A172 (cell line): ENCODE measurements at places on chromosomes 6 and 20. TPM values are rescaled to one million over a fixed set of nuclear protein-coding genes. Genes with fewer than 3 reads are reported as not detected.

KIFC1 gene
- total RNA-seq, result 53.2 and 55.6 TPM in 2 replicates

MOG gene
- not detected in 2 replicates for total RNA-seq

ADGRB3 gene
- total RNA-seq, result not detected in 2 replicates

ARHGAP18 gene
- 112 and 140 TPM in 2 replicates for total RNA-seq

GINS1 gene
- total RNA-seq, result 42.6 and 48.4 TPM in 2 replicates

BTNL2 gene
- not detected in 2 replicates for total RNA-seq

HEY2 gene
- not detected in 2 replicates for total RNA-seq

IL20RA gene
- not detected in 2 replicates for total RNA-seq

PI16 gene
- total RNA-seq, result 0.74 TPM in 1 of 2 replicates, not detected in the other

OPRM1 gene
- total RNA-seq, result not detected in 2 replicates

C6orf58 gene
- 0.21 and 0.24 TPM in 2 replicates for total RNA-seq

LY6G6D gene
- not detected in 2 replicates for total RNA-seq

SRXN1 gene
- 142 and 158 TPM in 2 replicates for total RNA-seq

TSBP1 gene
- total RNA-seq, result not detected in 2 replicates

PACRG gene
- total RNA-seq, result not detected in 2 replicates

ZNF311 gene
- 0.72 and 1.2 TPM in 2 replicates for total RNA-seq

TSPO2 gene
- not detected in 2 replicates for total RNA-seq

METTL24 gene
- not detected in 2 replicates for total RNA-seq

PGC gene
- total RNA-seq, result not detected in 2 replicates

CST2 gene
- total RNA-seq, result not detected in 2 replicates

SEL1L2 gene
- total RNA-seq, result not detected in 2 replicates

PSMA7 gene
- 837 and 1,013 TPM in 2 replicates for total RNA-seq

UST gene
- total RNA-seq, result 2.4 and 2.6 TPM in 2 replicates

FBXO5 gene
- 48.1 and 63.8 TPM in 2 replicates for total RNA-seq

FOXC1 gene
- total RNA-seq, result 3.5 and 4.6 TPM in 2 replicates

FUT9 gene
- total RNA-seq, result not detected in 2 replicates

THBD gene
- 0.07 and 0.17 TPM in 2 replicates for total RNA-seq

PCSK2 gene
- not detected in 2 replicates for total RNA-seq

RAB32 gene
- 138 and 189 TPM in 2 replicates for total RNA-seq

SENP6 gene
- total RNA-seq, result 52.8 and 63.1 TPM in 2 replicates

IPCEF1 gene
- total RNA-seq, result 0.17 and 0.47 TPM in 2 replicates

NMBR gene
- total RNA-seq, result not detected in 2 replicates

VSTM2L gene
- 0.24 and 1.4 TPM in 2 replicates for total RNA-seq

PARD6B gene
- 3.2 and 4.7 TPM in 2 replicates for total RNA-seq

FARS2 gene
- 12.5 and 23.5 TPM in 2 replicates for total RNA-seq

AFDN gene
- 29.9 and 36.3 TPM in 2 replicates for total RNA-seq

MATN4 gene
- not detected in 2 replicates for total RNA-seq

ADGRG6 gene
- total RNA-seq, result 25.0 and 31.0 TPM in 2 replicates

OPRL1 gene
- total RNA-seq, result 0.81 and 1.2 TPM in 2 replicates

PLG gene
- not detected in 2 replicates for total RNA-seq
